ENCODE measurements at places on chromosomes 5 and 9.
A peak's percentile ranks its signal among the peaks of the same experiment; 100 is the strongest.

DNA sequence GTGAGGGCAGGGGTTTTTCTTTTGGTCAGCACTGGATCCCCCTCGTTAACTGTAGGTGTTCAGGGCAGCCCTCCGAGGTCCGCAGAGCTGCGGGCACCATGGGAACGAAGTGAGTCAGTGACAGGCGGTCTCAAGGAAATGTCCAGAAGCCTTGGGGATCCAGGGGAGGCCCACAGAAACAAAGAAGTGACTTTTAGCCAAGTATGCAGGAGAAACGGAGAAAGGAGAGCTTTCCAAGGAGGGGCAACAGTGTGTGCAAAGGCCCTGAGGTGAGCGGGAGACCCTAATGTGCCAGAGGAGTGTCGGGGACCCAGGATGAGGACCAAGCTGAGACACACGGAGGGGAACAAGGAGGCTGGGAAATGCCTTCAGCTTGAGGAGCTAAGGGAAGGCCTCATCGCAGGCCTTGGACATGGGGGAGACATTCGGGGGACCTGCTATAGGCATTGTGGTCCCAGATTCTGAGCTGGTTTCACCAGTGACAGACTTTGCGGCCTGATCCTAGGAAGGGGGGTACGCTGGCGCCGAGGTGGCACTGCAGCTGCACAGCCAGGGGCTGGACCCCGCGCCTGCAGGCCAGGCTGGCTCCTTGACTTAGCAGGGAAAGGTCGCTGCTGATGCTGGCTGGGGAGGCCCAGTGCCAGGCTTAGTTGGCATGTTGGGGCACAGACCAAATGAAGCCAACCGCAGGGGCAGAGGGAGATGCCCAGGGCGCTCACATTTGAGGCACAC, 3.3 kb downstream of the LTC4S start:
- no peak for DNase-seq

GRCh38 chr5:112628214-112628980, 109.3 kb upstream of the APC start:
- DNase-seq: no peak

DNA sequence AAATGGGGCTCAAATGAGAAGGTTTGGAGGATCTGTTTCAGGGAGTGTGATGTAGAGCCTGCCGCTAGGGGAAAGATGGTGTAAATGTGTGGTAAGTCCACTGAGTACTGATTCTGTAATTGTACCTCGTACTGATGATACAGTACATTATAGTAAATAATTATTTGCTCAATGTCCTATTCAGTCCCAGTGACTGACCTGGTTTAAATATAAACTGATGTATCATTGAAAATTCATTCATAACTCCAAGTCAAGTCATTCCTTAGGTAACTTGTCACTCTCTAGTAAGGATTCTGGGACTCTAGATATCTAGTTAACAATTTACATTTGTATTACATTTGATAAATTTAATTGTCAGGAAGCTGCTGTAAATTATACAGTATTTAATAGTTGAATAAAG, 667.3 kb downstream of the DTWD2 start:
- DNase-seq: no peak

DNA sequence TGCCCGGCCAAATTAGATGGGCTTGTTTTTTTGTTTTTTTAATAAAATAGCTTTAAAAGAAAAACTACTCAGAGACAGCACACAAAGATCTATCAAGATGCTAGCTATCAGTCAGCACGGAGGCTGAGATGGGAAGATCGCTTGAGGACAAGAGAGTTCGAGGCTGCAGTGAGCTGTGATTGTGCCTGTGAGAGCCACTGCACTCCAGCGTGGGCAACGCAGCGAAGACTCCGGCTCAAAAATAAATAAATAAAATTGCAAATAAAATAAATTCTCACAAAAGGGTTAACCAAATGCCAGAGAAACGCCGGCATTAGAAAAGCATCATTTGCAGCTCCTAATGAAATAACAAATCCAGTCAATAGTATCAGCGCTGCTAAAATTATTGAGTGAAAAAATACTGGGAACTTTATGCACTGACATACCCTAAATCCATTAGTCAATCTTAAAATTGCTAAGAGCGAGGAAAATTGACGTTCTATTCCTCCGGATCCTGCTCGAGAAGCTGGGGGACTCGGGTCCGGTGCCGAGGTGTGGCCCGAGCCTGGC, 681 bp downstream of the CPLANE1 start:
- no peak for DNase-seq

GRCh38 chr9:24912767-24913166, 367.1 kb upstream of the IZUMO3 start:
- DNase-seq: no peak

- DNase-seq: no peak
These were observed 1.2 kb downstream of the CKMT2 start for GRCh38 chr5:81234299-81234698.

GRCh38 chr5:1182633-1183423, 18.6 kb upstream of the SLC6A19 start:
- peak; percentile 79 for DNase-seq

DNA sequence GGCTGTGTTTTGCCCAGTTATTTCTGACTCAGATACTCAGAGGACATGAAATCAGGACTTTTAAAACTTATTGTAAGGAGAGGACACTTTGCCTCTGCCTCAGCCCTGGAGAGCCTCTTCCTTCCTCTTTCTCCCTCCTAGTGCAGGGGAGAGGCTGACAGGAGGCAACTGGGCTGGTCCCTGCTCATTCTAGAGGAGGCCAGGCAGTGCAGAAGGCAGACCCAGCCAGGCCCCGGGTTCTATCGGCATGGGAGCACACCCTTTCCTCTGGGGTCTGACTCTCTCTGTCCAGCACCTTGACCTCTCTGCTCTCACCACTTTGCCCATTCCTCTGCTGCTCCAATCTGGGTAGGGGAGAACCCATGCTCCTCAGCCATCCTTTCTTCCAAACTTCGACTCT, 16.0 kb upstream of the SMIM32 start:
- DNase-seq: no peak

DNA sequence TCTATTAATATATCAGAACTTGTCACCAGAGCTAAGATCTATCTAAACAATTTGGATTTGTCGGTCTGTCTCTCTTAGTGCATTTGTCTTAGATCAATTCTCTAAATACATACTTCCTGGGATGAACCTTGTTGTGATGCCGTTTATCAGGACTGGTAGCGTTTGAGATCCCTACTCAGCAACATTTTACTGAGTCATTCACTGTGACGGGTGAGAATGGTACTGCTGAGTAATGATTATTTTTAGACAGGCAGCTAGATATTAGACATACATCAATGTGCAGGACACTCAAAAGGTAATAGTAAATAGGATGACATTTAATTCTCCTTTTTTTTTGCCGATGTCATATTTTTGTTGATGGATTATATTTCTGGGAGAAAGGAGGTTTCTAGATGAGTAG, 209.0 kb downstream of the CSNK1G3 start:
- DNase-seq: no peak

DNA sequence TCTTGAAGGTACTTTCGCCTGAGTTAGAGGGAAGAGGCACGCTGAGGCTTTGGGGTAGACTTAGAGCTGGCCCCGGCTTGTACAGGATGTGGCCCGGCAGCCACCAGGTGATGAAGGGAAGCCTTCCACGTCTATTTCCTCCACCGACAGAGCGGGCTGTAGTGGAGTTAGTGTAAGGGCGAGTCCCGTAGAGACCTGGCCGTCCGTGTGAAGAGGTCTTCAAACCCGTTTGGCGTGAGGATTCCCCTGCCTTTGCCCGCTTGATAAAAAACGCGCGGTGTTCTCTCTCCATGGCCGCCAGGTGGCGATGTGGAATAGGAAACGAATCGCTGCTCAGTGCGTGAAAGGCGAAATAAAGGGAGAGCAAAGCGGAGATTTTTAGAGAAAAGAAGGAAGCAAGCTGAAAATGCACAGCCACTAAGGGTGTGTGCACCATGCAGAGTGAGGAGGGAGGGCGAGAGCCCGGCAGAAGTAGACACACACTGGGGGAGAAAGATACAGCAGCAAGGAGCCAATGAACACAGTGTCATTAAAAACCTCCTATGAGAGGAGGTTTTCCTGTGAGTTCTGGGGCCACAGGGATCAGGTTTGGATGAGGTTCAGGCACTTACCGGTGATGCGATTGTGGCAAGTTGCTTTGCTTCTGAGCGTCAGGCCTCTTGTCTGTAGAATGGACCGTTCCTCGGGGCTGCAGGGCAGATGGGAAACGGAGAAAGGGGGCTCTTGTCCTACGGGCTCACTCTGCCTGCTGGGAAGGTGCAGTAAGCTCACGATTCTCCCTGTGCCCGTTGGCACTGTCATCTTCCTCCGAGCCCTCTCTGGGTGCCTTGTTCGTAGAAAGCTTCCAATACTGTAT, 34.2 kb downstream of the STC2 start:
- peak; percentile 87 for DNase-seq

Measured in amygdala (tissue), 56 donors.